ENCODE measurements at places on chromosomes 12 and 14. TPM values are rescaled to one million over a fixed set of nuclear protein-coding genes. Genes with fewer than 3 reads are reported as not detected.

GRCh38 chr12:78970041-78970440 is 105.5 kb downstream of the SYT1 start:
- H3K36me3 ChIP-seq: no peaks in the 10 kb centered on the region
- no peak overlapping the region for H3K27ac ChIP-seq
- H3K4me3 ChIP-seq: no peak overlapping the region
- H3K4me1 ChIP-seq: no peaks in the 10 kb centered on the region
- DNase-seq: no peak

GRCh38 chr12:58757422-58757821 is 162.9 kb downstream of the LRIG3 start:
- no peak overlapping the region for H3K27ac ChIP-seq
- H3K36me3 ChIP-seq: peaks cover 8% of the 10 kb centered on the region
- DNase-seq: no peak

DNA sequence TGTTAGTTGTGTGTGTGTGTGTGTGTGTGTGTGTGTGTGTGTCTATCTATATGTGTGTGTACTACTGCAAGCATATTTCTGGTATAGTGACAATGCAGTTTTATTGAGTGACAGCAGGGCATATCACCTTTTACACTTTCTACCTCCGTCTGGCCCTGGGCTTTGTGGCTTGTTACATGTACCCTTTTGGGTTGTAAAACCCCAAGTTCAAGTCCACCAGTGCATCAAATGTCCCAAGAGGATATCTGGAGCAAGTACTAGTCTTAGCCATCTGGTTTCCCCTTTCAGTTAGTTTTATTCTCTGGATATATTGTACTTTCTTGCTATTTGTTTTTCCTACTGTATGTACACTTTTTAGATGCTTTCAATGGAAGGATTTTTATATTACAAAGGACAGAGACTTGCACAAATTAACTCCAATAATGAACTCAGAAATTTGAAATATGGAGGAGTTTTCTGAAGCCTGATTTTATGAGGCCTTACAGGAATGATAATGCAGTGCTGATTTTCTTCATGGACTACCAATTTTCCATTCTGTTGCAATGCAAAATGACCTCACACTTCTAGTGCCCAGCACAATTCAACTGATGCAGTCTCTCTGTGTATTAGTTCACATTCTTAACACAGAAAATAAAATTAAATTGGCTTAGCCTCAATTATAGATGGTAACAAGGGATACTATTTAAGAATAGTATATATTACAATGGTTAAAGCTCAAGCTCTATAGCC is 29.1 kb downstream of the SLC16A7 start:
- H3K27ac ChIP-seq: no peak overlapping the region
- no peak overlapping the region for H3K4me3 ChIP-seq
- H3K36me3 ChIP-seq: no peaks in the 10 kb centered on the region
- DNase-seq: no peak
- H3K27me3 ChIP-seq: no peaks in the 10 kb centered on the region
- H3K4me1 ChIP-seq: peaks cover 8% of the 10 kb centered on the region

DNA sequence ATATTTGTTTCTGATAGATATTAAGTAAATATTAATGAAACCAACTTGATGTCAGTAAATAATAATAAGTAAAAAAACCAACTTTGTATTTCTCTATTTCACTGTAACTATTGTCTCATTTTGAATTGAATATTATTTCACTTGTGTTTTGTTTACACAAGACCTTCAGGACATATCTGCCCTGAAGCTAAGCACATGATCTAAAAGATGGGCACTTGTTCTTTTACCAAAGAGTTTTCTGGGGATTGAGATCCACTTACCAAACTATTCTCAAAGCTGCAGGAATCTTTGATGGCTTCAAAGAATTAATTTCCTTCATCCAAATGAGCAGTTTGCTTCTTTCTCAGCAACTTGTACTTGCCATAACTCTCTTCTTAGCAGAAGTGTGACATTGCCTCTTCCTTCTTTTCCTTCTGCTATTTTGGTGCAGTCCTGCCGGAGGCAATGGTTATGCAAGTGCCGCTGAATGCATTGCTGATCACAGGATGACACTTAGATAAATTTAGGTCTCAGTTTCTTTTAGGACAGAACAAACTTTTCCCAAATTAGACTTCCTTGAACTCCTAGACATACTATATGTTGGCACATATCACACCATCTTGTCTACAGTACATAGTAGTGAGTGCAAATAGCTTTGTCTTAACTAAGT is 9.2 kb downstream of the FAR2 start:
- no peaks in the 10 kb centered on the region for H3K36me3 ChIP-seq
- no peak overlapping the region for H3K27ac ChIP-seq
- no peaks in the 10 kb centered on the region for H3K27me3 ChIP-seq
- H3K4me3 ChIP-seq: no peak overlapping the region
- no peak for DNase-seq

DNA sequence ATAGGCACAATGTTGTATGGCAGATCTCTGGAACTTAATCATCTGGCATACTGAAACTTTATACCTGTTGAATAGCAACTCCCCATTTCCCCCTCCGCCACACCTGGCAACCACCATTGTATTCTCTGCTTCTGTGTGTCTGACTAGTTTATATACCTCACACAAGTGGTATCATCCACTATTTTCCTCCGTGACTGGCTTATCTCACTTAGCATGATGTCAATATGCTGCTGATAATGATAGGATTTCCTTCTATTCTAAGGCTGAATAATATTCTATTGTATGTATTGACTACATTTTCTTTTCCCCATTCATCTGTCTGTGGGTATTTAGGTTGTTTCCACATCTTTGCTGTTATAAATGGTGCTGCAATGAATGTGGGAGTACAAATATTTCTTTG is 21.5 kb downstream of the BRMS1L start:
- DNase-seq: no peak
- H3K36me3 ChIP-seq: peaks cover 47% of the 10 kb centered on the region
- H3K27ac ChIP-seq: no peak overlapping the region

DNA sequence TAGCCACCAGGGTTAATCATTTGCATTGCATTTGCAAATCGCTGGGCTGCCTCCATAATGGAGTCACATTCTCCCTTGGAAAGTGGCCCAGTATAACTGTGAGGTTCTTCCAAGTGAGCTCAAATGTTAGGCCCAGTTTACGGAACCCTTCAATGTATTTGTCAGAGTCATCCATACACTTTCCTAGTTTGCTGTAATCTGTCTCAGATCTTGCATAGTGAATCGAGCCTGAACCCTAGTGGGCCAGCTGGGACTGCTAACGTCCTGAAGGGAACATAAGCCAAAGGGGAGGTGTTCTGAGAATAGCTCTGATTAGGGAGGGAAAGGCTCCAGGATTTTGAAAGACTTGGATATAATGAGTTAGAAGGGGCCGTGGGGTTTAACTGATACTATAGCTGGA is 406.3 kb downstream of the SLC6A15 start:
- H3K4me1 ChIP-seq: peaks cover 5% of the 10 kb centered on the region
- no peak overlapping the region for H3K27ac ChIP-seq
- no peak for DNase-seq
- H3K36me3 ChIP-seq: no peaks in the 10 kb centered on the region

GRCh38 chr14:94009767-94010166 is 12.7 kb downstream of the CCDC197 start:
- H3K4me1 ChIP-seq: no peaks in the 10 kb centered on the region
- H3K36me3 ChIP-seq: no peaks in the 10 kb centered on the region
- no peak overlapping the region for H3K4me3 ChIP-seq
- no peak for DNase-seq
- H3K27ac ChIP-seq: no peak overlapping the region

JAG2 gene
- 4.2 TPM for total RNA-seq

DNA sequence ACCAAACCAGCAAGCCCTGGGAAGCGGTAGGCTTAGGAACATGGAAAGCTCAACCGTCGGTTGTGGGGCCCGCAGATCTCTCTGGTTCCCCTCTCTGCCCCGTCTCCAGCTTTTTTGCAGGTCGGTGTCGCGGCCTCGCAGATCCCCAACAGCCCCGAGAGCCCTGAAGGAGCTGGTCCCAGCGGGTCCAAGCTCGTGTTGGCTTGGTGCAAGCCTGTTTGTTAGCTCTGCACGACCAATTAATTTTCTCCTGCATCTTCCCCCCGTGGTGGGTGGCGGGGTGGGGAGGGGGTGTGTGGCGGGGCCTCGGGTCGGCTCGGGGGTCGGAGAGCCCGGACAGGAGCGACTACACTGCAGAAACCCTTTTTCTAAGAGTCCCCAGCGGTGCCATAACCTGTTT is 449 bp upstream of the SLC24A4 start:
- peaks cover 10% of the 10 kb centered on the region for H3K4me1 ChIP-seq
- no peaks in the 10 kb centered on the region for H3K36me3 ChIP-seq
- no peak overlapping the region for H3K27ac ChIP-seq
- no peak for DNase-seq

- H3K36me3 ChIP-seq: peaks cover 3% of the 10 kb centered on the region
- peaks cover 6% of the 10 kb centered on the region for H3K4me1 ChIP-seq
- no peaks in the 10 kb centered on the region for H3K27me3 ChIP-seq
- DNase-seq: no peak
- no peak overlapping the region for H3K27ac ChIP-seq
- H3K4me3 ChIP-seq: no peak overlapping the region
Measured at GRCh38 chr14:76262641-76263040, 110.9 kb downstream of the GPATCH2L start.

DNA sequence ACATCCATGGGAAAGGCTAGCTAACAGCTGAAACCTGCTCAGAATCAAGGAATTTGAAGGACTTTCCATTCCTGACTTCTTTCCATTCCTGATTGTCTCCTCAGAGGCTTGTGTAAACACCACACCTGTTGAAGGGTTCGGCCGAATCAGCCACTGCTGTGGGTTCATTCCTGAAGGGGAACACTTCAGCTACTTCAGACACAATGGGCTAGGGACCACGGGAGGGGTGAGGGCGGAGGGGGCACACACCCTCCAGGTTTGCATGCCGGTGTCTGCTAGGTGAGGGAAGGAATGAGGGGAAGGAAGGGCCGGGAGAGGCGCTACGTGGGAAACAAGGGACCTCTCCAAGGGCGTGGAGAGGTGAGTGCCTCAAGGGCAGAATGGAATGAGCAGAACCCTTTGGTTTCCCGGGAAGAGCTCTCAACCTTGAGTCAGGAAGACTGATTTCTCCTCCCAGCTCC is 1.3 kb downstream of the GPRC5A start:
- H3K36me3 ChIP-seq: no peaks in the 10 kb centered on the region
- no peak overlapping the region for H3K4me3 ChIP-seq
- no peak overlapping the region for H3K27ac ChIP-seq
- H3K4me1 ChIP-seq: peaks cover 13% of the 10 kb centered on the region
- peaks cover 82% of the 10 kb centered on the region for H3K27me3 ChIP-seq

DNA sequence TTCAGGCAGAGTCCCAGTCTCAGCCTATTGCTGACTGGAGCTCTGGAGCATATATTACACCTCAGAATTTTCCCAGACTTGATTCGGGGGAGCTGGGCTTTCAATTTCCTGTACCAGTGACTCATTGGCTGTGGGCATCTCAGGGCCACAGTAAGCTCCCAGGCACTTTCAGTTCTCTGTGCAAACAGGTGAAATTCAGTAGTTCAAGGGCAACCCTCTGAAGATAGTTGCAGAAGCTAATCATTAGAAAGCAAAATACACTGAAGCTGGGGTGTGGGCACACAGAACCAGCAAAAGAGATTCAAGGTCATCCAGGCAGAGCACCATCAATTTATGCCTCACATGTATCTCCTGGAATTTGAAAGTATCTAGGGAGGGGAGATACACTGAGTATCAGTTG is 8.1 kb upstream of the NIN start:
- H3K4me3 ChIP-seq: no peak overlapping the region
- peaks cover 6% of the 10 kb centered on the region for H3K4me1 ChIP-seq
- no peak for DNase-seq
- no peaks in the 10 kb centered on the region for H3K27me3 ChIP-seq
- H3K27ac ChIP-seq: no peak overlapping the region

GRCh38 chr12:72610854-72611358 is 338.7 kb downstream of the TRHDE start:
- H3K4me1 ChIP-seq: peaks cover 17% of the 10 kb centered on the region
- DNase-seq: no peak
- no peak overlapping the region for H3K4me3 ChIP-seq
- H3K27ac ChIP-seq: no peak overlapping the region
- H3K36me3 ChIP-seq: no peaks in the 10 kb centered on the region

SMOC1 gene
- 189 TPM for total RNA-seq

GRCh38 chr12:52267699-52268098 is 6.7 kb upstream of the KRT86 start:
- H3K36me3 ChIP-seq: no peaks in the 10 kb centered on the region
- H3K27ac ChIP-seq: no peak overlapping the region
- no peak for DNase-seq
- H3K4me3 ChIP-seq: no peak overlapping the region
- peaks cover 5% of the 10 kb centered on the region for H3K27me3 ChIP-seq

- no peak overlapping the region for H3K27ac ChIP-seq
- no peaks in the 10 kb centered on the region for H3K27me3 ChIP-seq
- no peaks in the 10 kb centered on the region for H3K36me3 ChIP-seq
- no peak for DNase-seq
- H3K4me3 ChIP-seq: no peak overlapping the region
- H3K4me1 ChIP-seq: no peaks in the 10 kb centered on the region
Measured at GRCh38 chr12:107525063-107525718, 160.4 kb upstream of the PWP1 start.

DUSP6 gene
- total RNA-seq: 109 TPM

- H3K4me3 ChIP-seq: no peak overlapping the region
- H3K27ac ChIP-seq: no peak overlapping the region
- H3K27me3 ChIP-seq: peaks cover 45% of the 10 kb centered on the region
Measured at GRCh38 chr14:77148510-77149231, 7.1 kb upstream of the ZDHHC22 start.

DNA sequence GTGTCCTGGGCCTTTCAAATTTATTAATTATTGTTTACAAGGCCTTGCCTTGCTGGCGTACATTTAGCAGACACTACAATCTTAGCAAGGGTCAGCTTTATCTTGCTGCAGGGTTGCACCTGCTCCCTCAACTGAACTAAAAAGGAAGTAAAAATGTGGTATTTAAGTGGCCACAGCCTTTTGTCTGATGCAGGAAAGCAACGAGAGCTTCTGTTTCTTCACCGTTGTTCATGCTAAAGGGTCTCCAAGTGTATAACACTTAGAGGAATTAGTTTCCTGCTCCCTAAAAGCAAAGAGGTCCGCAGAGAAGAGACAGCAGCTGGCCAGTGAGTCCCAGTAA is 62.8 kb upstream of the EGLN3 start:
- H3K27ac ChIP-seq: no peak overlapping the region
- no peaks in the 10 kb centered on the region for H3K36me3 ChIP-seq
- peaks cover 15% of the 10 kb centered on the region for H3K4me1 ChIP-seq
- no peak overlapping the region for H3K4me3 ChIP-seq

GRCh38 chr12:2675776-2676175 is 119.0 kb upstream of the FKBP4 start:
- H3K4me3 ChIP-seq: no peak overlapping the region
- no peak for DNase-seq
- H3K36me3 ChIP-seq: no peaks in the 10 kb centered on the region
- H3K27me3 ChIP-seq: no peaks in the 10 kb centered on the region
- no peaks in the 10 kb centered on the region for H3K4me1 ChIP-seq

GRCh38 chr12:60684988-60685655 is 1089.3 kb downstream of the SLC16A7 start:
- H3K36me3 ChIP-seq: no peaks in the 10 kb centered on the region
- no peak for DNase-seq
- no peak overlapping the region for H3K27ac ChIP-seq
- no peaks in the 10 kb centered on the region for H3K27me3 ChIP-seq
- H3K4me3 ChIP-seq: no peak overlapping the region
- no peaks in the 10 kb centered on the region for H3K4me1 ChIP-seq

HPD gene
- 0.21 TPM for total RNA-seq
